Right hindlimb (tissue), 1 donor: ENCODE measurements at places on chromosomes 11 and 22.

DNA sequence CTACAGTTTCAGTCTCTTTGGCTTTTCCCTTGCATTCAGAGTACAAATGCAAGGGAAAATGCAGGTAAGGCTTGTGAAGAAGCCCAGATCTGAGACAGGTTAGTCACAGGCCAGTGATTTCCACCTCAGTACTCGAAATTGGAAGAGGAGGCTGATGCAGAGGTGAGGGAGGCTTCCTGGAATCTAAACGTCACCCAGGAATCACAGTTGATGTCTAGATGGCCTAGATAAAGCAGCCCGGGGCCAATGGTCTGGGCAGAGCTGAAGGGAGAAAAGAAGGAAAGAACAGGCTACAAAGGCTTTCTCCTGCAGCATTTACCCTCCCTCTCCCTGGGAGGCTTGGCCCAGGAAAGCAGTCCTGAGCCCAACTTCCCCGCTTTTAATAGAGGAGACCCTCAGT, 8.5 kb downstream of the TRIM6 start:
- no peak for DNase-seq

DNA sequence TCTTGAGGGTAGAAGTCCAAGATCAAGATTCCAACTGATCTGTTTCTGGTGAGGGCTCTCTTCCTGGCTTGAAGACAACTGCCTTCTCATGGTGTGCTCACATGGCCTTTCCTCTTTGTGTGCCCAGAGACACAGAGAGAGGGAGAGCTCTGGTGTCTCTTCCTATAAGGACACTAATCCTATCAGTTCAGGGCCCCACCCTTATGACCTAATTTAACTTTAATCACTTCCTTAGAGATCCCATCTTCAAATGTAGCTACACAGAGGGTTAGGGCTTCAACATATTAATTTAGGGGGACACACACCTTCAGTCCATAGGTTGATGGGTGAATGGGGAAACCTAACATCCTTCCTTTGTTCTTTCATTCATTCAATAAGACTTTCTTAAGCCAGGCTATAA, 144.6 kb downstream of the MN1 start:
- no peak for DNase-seq

DNA sequence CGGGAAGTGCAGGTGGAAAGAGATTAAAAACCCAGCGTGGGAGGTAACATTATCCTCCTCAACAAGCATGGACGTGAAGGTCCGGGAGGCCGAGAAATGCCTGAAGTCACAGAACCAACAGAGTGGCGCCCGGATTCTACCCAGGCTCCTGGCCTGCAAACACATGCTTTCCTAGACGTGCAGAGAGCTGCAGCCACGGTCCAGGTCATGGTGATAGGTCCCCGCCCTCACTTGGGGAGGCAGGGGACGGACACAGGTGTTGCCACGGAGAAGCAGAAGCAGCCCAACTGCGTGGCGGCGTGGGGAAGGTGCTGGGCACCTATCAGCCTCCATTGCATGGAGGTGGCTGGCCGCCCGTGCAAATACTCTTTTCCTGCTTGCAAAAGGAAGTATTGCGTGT, 148.8 kb downstream of the MPPED1 start:
- DNase-seq = no peak

GRCh38 chr11:111193924-111194490, 51.5 kb upstream of the POU2AF2 start:
- no peak for DNase-seq
